ENCODE measurements at places on chromosomes 2 and 18.

GRCh38 chr2:7625392-7626138 lies 708.4 kb downstream of the RNF144A start:
- DNase-seq: no peak

- no peak for DNase-seq
These were observed 125.6 kb upstream of the RPRM start for GRCh38 chr2:153604133-153604532.

DNA sequence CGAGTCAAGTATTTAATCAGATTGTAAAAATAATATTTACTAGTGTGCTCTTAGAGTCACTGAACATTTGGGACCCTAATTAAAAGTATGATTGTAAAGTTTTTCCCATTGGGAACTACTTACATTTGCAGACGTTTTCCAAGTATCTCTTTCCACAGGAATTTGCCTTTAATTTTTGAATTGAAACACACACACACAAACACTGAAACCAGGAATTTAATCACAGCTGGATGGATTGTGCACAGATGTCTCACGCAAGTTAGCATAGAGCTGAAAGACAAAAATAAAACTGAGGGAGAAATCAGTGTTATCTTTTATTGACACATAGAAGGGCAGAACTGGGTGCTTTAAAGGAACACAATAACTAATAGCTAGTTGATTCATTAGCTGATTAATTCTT lies 230.7 kb downstream of the RND3 start:
- no peak for DNase-seq

DNA sequence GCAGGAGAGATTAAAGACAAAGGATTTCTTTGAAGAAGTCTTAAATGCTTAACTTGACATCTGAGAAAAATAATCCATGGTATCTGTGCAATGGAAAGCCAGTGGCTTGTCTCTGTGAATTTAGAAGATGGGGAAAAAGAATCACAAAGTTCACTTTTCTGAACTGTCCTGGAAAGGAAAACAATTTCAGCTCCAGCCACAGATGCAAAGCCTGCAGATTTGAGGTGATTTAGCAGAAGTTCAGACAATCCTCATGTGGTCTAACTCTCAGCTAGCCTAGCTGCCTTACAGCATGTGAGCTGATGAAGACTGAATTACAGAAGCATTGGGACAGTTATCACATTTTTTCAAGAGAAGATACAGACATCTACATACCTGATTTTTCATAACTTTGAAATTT lies 126.7 kb upstream of the ITGB6 start:
- no peak for DNase-seq

- DNase-seq: no peak
These were observed 28.0 kb upstream of the WDR75 start for GRCh38 chr2:189413249-189413648.

GRCh38 chr2:212249451-212249850 lies 289.2 kb downstream of the ERBB4 start:
- no peak for DNase-seq

GRCh38 chr2:41605311-41605710 lies 442.5 kb upstream of the PKDCC start:
- no peak for DNase-seq

DNA sequence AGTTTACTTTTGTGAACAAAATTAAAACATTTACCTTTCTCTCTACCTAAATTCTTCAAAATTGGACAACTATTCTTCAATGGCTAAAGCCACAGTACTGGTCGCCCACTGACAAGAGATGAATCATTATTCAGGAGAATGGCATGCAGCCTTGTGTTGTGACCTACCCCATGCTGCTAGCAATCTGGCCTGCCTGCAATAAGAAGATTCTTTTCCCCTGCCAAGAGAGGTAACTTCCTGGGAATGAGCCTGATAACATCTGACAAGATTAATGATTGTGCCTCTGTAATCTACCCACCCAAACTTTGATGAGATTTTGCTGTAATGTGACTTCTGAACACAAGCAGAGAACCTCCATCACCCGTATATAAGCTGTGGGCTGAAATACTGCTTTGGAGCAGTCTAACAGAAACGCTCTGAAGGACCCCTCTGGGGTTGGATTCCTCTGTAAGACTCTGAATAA lies 47.0 kb upstream of the ST3GAL5 start:
- no peak for DNase-seq

- DNase-seq: no peak
These were observed 601 bp downstream of the WDR35 start for GRCh38 chr2:19989342-19989666.

DNA sequence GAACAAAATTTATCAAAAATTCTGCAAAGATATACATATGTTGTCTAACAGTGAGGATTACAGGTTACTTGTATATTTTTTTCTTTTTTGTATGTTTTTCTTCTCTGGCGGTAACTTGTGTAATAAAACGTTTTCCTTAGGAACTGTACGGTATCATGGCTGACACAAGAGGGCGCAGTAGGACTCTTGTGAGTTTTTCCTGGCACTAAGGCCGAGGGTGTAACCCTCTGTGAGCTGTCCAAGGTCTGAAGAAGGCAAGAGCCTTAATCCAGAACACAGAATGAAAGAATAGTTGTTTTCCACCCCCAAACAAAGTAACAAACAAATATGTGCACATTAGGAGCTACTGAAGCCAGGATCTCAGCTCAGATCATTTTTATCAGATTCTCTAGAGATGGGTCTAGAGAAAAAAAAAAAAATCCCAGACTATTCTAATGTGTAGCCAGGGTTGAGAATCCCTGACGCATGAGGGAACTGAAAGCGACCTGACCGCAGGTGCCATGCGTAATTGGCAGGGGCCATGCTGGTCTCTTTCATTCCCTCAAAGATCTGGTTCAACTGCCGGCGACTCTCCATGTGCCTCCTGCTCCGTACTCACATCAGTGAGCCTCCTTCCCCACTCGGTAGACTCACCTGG lies 27.0 kb downstream of the TMEM200C start:
- peak; percentile 40 for DNase-seq

GRCh38 chr2:224982226-224982625 lies 60.0 kb downstream of the DOCK10 start:
- no peak for DNase-seq

GRCh38 chr2:202700075-202700901 lies 65.5 kb downstream of the FAM117B start:
- DNase-seq: no peak

- DNase-seq: no peak
These were observed 186.6 kb downstream of the MTX2 start for GRCh38 chr2:176455816-176456291.

DNA sequence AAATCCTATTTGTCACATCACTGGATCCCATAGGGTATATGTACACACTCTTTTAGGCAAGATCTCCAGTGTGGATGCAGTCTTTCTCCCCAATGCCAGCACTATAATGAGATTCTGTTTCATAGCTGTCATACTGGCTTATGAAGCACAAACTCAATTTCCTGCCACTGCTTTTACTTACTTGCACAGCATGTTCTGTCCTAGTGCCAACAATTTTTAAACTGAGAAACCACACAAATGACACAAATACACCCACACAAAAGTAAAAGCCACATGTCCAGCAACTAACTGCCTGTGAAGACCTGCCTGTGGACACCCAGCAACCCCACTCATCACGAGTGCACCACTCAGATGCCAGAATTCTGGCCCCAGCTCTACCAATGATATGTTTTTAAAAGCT lies 29.6 kb upstream of the RNU4ATAC start:
- no peak for DNase-seq

- DNase-seq: no peak
These were observed 26.4 kb downstream of the DNMT3A start for GRCh38 chr2:25315316-25315680.

DNA sequence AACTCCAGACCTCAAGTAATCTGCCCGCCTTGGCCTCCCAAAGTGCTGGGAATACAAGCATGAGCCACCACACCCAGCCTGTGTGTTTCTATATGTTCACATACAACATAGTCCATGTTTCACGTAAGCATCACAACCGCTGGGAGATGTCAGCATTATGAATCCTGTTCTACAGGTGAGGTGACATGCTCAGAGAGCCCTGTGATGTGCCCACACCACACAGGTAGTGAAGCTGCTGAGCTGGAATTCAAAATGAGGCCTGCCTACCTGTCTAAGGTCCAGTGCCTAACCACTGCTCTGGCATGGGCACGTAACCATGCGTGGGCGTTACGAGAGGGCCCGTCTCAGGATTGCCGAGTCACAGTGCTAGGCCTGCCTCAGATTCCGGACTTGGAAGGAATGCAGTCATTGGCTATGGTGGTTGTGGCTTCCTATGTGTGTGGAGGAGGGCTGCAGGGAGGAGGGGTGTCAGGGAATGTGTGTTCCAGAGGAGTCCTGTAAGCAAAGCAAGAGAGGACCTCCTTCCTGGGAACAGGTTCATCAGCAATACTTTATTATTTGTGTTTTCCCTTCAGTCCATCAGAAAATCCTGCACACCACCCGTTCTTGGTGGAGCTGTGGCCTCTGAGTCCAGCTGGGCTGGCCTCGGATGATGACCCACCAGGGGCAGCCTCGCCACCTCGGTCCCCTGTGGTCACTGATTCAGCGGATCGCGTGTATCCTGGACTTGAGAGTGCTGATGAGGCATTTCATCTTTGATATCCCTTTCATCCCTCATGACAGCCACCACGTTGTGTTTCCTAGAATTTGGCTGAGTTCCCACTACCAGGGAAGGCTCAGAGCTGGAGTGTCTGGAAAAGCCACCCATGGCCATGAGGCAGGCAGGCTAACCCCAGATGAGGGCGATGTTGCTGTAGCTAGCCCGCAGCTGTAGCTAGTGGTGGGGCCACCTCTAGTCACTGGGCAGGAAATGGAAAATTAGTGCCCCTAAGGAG lies 31.1 kb downstream of the HK2 start:
- DNase-seq: no peak

- no peak for DNase-seq
These were observed 6.2 kb downstream of the KCNF1 start for GRCh38 chr2:10917927-10918326.

DNA sequence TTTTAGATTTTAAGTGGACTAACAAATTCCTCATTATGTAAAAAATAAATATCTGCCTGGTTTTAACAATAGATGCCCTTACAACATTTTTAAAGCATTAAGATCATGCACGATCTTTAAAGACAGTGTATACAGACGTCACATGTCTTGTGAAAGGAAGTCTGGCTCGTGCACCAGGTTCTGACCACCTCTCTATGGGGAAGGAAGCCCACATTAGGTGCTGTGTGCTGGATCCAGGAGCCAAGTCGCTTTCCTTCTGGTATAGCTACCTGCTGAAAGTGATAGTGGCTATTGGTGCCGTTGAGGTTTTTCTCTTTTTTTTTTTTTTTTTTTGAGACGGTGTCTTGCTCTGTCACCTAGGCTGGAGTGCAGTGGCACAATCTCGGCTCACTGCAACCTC lies 116.5 kb downstream of the NCK2 start:
- no peak for DNase-seq

GRCh38 chr2:47508641-47509040 lies 105.7 kb downstream of the MSH2 start:
- no peak for DNase-seq

GRCh38 chr2:95310216-95310615 lies 13.1 kb downstream of the KCNIP3 start:
- no peak for DNase-seq

- no peak for DNase-seq
These were observed 55.7 kb downstream of the RND3 start for GRCh38 chr2:150431561-150432311.

- DNase-seq: peak; percentile 12
These were observed 160.3 kb upstream of the SIX2 start for GRCh38 chr2:45169339-45170190.

GRCh38 chr2:160415991-160416390 lies 77.6 kb downstream of the RBMS1 start:
- no peak for DNase-seq

DNA sequence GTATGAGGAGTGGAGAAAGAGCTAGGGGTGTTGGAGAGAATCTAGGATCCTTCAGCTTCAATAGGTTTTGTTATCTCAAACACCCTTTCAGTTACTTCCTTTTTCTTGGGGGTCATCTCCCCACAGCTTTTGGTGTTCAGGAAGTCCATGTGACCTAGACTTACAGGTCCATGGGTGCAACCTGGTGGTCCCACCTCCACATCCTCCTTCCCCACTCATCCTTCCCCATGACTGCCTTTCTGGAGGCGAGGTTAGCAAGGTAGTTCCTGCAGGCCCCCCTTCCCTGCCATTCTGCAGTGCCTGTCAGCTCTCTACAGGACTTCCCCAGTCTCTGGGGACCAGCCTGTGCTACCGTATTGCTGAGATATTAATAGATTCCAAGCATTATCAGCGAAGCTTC lies 107.6 kb downstream of the TMEM17 start:
- DNase-seq: no peak
